ENCODE measurements at places on chromosomes 6 and 20. TPM values are rescaled to one million over a fixed set of nuclear protein-coding genes. Genes with fewer than 3 reads are reported as not detected.

The PRKN gene
- not detected for total RNA-seq

The HFE gene
- 46.0 TPM for total RNA-seq

The PHACTR2 gene
- 32.8 TPM for total RNA-seq

The TPX2 gene
- 164 TPM for total RNA-seq

The RALGAPB gene
- total RNA-seq = 35.2 TPM

The EPM2A gene
- 4.7 TPM for total RNA-seq

The PPIL6 gene
- total RNA-seq = 13.0 TPM

The GUCA1A gene
- not detected for total RNA-seq

The LTA gene
- total RNA-seq = not detected

The REM1 gene
- not detected for total RNA-seq

The COL20A1 gene
- 0.15 TPM for total RNA-seq

The IRAK1BP1 gene
- total RNA-seq = 4.3 TPM

The DCDC2 gene
- 4.2 TPM for total RNA-seq

The NMBR gene
- total RNA-seq = 0.35 TPM

The LPIN3 gene
- 15.4 TPM for total RNA-seq

The WFDC10A gene
- total RNA-seq = not detected

The KIF6 gene
- total RNA-seq = not detected

The COL21A1 gene
- not detected for total RNA-seq

The GPR31 gene
- not detected for total RNA-seq

The MAPK13 gene
- 146 TPM for total RNA-seq

The TPBG gene
- 44.6 TPM for total RNA-seq

The CCDC170 gene
- total RNA-seq = 1.6 TPM

The ESF1 gene
- 14.8 TPM for total RNA-seq

The DUSP15 gene
- not detected for total RNA-seq

The SPATA25 gene
- 6.3 TPM for total RNA-seq

The ZSWIM1 gene
- 13.2 TPM for total RNA-seq

The CRISP2 gene
- not detected for total RNA-seq

The RPN2 gene
- 164 TPM for total RNA-seq

The NOTCH4 gene
- total RNA-seq = 1.5 TPM

The BPIFA1 gene
- not detected for total RNA-seq

The SIRPB1 gene
- total RNA-seq = 4.1 TPM

The KIF25 gene
- total RNA-seq = not detected

The WFDC13 gene
- not detected for total RNA-seq

The MEI4 gene
- total RNA-seq = not detected

The OR12D1 gene
- not detected for total RNA-seq

The C6orf58 gene
- total RNA-seq = not detected

The KCNS1 gene
- total RNA-seq = 0.15 TPM

The ID1 gene
- 74.4 TPM for total RNA-seq

The BPIFB4 gene
- not detected for total RNA-seq

The RAET1L gene
- 2.8 TPM for total RNA-seq

The ZNF165 gene
- 10.5 TPM for total RNA-seq

The CLPSL1 gene
- not detected for total RNA-seq

The ITPR3 gene
- total RNA-seq = 78.3 TPM

The PSMB9 gene
- total RNA-seq = 37.6 TPM

The VIP gene
- not detected for total RNA-seq

The TRIM26 gene
- total RNA-seq = 53.9 TPM
